ENCODE measurements at places on chromosomes 3 and 15.

GRCh38 chr15:99359769-99360168 lies 108.5 kb downstream of the LRRC28 start:
- no peak for DNase-seq

DNA sequence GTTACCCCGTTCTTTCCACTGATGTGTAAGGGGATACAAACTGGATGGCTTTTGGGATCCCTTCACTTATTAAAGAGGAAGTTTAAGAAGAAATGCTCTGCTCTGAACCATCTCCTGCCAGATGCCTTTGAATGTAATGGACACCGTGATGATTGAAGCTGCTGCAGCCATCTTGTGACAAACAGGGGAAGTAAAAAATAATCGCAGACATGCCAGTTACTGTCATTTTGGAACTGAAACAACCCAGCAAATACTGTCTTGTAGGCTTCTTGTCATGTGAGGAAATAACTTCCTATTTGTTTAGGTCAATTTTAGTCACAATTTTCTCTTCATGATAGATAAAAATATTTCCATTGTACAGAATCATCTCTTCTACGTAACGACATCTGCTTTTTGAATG lies 224.0 kb downstream of the CHL1 start:
- no peak for DNase-seq

DNA sequence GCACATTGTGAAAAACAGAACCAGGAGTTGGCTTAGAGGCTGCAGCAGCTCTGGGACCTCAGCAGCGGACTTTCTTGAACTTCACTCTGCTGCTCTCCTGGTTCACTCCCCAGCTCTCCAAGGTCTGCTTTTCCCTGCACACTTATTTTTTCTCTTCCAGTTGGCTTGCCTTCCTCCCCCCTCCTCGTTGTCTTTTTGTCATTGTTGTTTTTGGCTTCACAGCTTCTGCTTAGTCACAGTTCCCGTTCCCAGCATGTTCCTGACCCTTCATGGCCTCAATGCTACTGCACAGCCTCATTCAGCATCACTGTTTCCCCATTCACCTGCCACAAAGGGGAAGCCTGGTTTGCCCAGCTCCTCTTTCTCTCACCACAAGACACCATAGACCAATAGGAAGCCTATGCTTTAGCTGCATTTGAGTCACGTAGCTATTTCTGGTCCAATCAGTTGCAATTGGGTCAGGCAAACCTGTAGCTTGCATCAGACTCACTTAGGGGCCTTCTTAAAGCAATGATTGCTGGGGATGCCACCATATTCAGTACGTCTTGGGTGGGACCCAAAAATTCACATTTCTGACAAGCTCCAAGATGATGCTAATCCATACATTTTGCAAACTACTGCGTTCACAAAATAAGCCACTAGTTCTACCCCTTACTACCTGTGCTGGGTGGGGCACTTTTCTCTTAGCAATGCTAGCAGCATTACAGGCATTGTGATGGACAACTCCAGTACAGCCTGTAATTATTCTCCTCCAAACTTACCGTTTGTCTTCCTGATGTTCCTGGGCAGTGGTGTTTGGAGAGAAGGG lies 7.8 kb upstream of the SUMF1 start:
- DNase-seq, result no peak

GRCh38 chr3:127799476-127800222 lies 22.7 kb downstream of the MGLL start:
- DNase-seq, result no peak

Measured in T-helper 2 cell (primary cell).